SK-MEL-5 (cell line): ENCODE measurements at places on chromosomes 7 and 10. TPM values are rescaled to one million over a fixed set of nuclear protein-coding genes. Genes with fewer than 3 reads are reported as not detected.

DNA sequence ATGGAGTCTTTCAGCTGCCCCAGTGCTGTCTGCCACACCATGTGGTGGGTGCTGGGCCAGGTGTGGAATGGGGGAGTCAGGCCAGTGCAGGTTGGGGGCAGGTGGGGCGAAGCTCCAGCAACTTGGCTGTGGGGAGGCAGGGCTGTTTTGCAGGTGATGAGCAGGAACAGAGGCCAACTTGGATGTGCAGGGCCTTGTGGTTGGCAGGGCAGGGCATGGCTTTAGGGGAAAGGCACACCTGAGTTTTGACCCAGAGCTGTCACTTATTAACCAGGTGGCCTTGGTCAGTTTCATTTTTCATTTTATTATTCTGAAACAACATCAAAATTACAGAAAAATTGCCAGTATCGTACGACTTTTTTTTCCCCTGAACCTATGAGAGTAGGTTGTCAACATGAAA lies 1.1 kb upstream of the SFTPA2 start:
- no peak for DNase-seq

DNA sequence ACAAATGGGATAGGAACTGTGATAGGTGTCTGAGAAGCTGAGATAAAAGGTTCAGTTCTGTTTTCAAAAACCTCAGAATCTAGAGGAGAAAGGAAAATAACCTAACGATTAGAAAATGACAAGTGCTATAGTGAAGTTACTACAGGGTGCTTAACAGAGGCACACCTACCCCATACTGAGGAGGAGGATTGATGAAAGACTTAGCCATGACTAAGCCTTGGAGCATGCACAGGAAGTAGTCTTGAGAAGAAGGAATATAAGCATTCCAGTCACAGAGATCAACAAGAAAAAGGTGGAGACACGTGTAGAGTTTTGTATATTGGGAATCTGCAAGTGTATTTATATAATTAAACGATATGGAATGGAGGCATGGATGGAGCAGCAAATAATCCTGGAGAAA lies 1225.5 kb upstream of the CELF2 start:
- no peak for DNase-seq

- DNase-seq = no peak
These were observed 93.9 kb upstream of the SH2B2 start for GRCh38 chr7:102192790-102193189.

Gene LLCFC1
- total RNA-seq = not detected in 2 replicates

GRCh38 chr7:50739744-50740435 lies 42.8 kb downstream of the GRB10 start:
- DNase-seq = peak; percentile 82

GRCh38 chr10:97647556-97647955 lies 7.1 kb downstream of the PI4K2A start:
- peak; percentile 81 for DNase-seq

DNA sequence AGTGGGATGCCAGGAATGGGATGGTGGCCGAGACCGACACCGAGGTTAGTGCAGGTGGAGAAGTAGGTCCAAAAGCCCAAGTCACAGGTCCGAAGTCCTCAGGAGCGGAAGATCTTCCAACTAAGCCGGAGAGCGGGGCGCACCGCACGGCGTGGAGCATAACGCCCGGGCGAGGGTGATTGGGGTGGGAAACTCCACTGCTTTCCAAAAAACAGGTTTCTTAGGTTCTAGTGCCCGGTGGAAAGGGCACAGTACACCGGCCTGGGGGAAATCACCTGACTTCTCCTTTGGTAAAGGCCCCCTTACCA lies 11.4 kb upstream of the SPAG6 start:
- DNase-seq = no peak

Gene FXYD4
- not detected in 2 replicates for total RNA-seq

- DNase-seq = peak; percentile 53
These were observed at the start of gene MAGI2 for GRCh38 chr7:79453558-79454360. TSS of gene MAGI2 (minus strand) at chr7:79453667. CDS start at chr7:79453320, 347 bp downstream.

DNA sequence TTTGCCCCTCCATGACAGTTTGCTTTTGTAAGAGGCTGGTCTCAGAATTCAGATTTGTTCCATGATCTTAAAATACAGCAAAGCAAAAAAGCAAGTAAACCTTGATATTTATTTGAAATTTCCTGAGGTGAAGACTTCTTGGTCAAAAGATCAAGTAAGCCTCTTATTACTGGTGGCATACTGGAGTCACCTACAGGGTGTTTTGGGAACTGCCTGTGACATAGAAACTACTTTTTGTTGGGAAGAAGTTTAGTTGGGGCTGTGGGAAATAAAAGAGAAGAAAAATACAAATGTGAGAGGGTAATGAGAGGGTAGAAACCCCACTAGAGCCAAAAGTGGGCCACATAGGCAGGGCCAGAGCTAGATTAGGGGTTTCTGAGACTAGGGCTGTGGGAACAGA lies 217.9 kb downstream of the OTUD1 start:
- DNase-seq = peak; percentile 46

- peak; percentile 75 for DNase-seq
These were observed 7.2 kb upstream of the MBL2 start for GRCh38 chr10:52779541-52780390.

- no peak for DNase-seq
These were observed 16.1 kb downstream of the TECPR1 start for GRCh38 chr7:98235901-98236300.

Gene OPN4
- not detected in 2 replicates for total RNA-seq

DNA sequence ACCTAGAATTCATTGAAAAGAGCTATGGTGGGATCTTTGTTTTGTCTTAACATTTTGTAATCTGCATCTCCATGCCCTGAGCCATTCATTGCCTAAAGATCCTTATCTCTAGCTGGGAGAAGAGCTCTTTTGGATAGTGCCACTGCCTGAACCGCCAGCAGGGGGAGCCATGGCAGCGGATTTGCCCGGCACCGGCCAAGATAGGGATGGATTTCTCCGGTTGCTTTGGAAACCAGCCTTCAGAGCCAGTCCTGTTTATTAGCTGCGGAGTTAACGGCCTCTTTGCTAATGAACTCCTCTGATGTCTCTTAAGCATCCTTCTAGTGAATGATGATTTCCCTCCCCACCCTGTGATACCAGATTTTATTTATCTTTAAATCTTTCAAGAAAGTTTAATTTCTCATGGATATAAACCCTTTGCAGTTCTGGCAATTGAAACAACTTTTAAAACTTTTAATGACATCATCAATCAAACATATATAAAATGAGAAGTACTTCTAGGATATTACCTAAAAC lies 58.2 kb upstream of the LYZL2 start:
- DNase-seq = peak; percentile 76

DNA sequence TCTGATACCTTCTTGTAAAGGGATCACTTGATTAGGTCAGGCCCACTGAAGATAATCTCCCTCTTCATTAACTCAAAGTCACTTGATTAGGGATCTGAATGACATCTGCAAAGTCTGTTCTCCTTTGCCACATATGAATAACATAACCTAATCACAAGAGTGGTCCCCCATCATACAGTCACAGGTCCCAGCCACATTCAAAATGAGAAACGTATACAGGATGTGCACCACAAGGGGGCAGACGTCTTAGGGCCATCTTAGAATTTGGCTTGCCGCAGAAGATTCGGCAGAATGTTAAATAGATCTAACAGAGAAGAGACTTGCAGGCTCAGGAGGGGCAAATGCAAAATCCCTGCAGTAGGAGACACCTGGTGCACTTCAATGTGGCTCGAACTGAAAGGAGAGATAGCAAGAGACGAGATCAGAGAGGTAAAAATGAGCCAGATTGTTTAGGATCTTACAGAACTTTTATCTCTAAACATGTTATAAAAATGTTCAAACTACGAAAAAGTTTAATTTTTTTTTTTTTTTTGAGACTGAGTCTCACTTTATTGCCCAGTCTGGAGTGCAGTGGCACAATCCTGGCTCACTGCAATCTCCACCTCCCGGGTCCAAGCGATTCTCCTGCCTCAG lies 10.4 kb upstream of the SMC3 start:
- DNase-seq = peak; percentile 76

GRCh38 chr10:110696436-110696835 lies 52.3 kb downstream of the RBM20 start:
- no peak for DNase-seq

DNA sequence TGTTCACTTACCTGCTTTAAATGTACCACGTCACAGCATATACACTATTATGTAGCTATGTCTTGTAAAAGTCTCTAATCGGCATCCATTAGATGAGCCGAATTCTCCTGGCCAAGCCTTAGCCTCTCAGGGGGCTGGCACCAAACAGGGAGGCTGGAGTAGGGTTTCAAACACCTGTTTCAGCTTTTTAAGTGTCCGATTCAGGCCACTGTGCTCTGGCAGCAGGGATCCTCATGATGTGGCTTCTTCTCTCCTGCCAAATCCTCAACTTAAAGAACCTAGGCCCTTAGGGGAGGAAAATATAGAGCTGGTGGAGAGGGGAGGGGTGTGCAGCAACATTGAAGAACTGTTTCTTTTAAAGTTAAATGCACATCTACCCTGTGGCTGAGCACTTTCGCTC lies 68.5 kb upstream of the NFKB2 start:
- DNase-seq = no peak

Gene ACTL6B
- total RNA-seq = not detected in 2 replicates

- DNase-seq = no peak
These were observed 11.5 kb downstream of the STEAP2 start for GRCh38 chr7:90222811-90223725.

Gene COL13A1
- 0.11 TPM in 1 of 2 replicates, not detected in the other for total RNA-seq

GRCh38 chr7:20013536-20013935 lies 203.6 kb downstream of the MACC1 start:
- DNase-seq = no peak

- DNase-seq = no peak
These were observed 199.7 kb upstream of the PITRM1 start for GRCh38 chr10:3372281-3372680.

Gene TEX36
- not detected in 2 replicates for total RNA-seq

DNA sequence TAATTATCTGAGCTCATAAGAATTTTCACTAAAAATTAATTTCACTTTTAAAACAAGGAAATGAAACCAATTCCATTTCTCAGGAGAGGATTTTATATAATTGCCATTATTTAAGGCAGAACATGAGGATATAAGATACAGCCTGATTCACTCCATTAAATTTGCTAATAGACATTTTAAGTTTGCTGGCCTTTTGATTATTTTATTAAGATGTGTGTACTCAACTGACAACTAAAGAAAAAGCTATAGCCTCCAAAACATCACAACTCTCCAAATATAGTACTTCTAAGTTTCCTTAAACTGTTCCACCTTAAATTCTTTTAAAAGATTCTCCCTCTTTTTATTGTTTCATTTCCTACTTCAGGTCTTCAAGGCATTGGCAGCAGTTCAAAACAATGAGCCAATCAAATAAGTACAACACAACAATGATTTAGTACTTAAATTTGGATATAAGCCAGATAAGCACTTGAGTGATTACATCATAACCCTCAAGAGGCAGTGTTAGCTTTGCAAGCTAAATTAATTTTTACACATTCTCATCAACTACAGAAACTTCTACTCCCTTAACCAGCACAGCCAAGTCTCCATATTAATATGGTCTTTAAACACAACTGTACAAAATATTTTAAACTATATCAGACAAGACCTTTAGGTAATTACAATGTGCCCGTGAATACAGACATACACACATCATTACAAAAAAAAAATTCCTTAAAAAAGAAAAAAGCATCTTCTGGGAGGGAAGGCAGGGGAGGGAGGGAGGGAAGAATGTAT lies 121.8 kb downstream of the KMT2C start:
- DNase-seq = peak; percentile 73

DNA sequence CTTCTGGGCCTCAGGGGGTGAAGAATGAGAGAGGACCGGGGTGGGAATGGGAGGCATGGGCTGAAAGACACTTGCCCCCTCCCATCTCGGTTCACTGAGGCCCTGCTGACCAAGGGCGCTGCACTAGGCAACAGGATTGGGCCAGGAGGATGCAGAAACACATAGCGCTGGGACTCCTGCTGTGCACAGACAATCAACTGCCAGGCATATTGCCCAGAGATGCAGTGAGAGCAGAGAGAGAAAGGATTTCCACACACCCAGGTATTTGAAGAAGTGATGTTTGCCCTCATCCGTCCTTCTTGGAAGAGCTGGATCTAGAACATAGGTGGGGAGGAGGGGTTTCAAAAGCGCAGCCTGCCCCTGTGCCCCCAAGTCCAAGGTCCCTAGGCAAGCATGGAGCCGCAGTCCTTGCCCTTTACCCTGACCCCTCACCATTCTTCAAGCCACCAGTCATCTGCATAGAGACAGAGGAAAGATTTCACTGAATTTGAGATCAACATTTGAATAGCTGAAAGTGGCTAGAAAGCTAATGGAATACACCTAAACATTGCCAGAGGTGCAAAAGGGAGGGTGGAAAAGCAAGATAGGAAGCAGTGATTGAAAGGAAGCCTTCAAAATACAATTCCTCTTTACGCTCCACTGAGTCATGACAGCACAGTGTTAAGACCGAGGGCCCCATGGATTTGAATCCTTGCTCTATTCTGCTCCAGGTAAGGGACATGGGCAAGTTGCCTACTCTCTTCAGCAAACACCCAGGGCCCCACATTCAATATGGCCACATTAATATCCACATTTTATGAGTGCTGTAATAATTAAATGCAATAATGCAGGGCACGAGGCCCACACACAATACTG lies 44.2 kb upstream of the TNS3 start:
- no peak for DNase-seq

Gene PAPOLB
- total RNA-seq = 0.03 TPM in 1 of 2 replicates, not detected in the other

GRCh38 chr7:69254643-69255042 lies 343.6 kb upstream of the AUTS2 start:
- DNase-seq = no peak

GRCh38 chr7:97118306-97118917 lies 914 bp downstream of the SDHAF3 start:
- DNase-seq = no peak

DNA sequence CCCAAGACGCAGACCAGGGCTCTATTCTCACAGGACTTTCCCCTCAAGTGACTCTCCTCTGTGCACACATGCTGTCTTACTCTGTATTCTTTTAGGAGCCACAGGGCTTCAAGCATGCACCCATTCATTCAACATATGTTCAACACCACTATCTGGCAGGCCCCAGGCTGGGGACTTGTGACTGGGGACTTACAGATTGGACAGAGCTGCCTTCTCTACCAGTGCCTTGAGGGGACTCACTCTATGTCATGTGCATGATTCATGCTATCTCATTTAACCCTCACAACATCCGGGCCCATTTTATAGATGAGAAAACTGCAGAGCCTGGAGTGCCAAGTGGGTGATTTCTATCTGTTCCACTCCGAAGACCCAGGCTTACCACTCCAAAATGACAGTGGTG lies 34.3 kb downstream of the MYL10 start:
- DNase-seq = peak; percentile 74

- no peak for DNase-seq
These were observed 71.6 kb downstream of the GSDME start for GRCh38 chr7:24685708-24686107.

DNA sequence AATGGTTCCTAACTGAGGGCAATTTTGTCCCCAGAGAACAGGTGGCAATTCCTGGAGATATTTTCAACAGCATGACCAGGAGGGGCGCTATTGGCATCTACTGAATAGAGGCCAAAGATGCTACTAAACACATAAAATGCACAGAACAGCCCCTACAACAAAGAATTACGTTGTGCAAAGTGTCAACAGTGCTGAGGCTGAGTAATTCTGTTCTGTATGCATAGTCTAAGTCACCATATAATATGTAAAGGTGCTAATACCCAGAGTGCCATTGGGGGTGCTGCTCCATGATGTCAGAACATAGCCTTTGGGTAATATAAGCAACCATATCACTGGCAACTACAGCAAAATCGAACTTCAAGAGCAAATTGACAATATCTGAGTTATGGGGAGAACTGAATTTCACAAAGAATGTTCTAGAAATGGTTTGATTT lies 213.3 kb upstream of the PHYHIPL start:
- peak; percentile 61 for DNase-seq

- DNase-seq = no peak
These were observed 48.6 kb downstream of the HIBADH start for GRCh38 chr7:27614095-27614494.

- no peak for DNase-seq
These were observed 255.8 kb upstream of the CNTNAP2 start for GRCh38 chr7:145860809-145861208.

- no peak for DNase-seq
These were observed 180.6 kb downstream of the CHCHD3 start for GRCh38 chr7:132901241-132901640.
